Cardiac fibroblast (primary cell): ENCODE measurements at places on chromosomes 6 and 20.

- peak; percentile 82 for DNase-seq
Observed at GRCh38 chr6:56555438-56555872, 87.2 kb downstream of the DST start.

DNA sequence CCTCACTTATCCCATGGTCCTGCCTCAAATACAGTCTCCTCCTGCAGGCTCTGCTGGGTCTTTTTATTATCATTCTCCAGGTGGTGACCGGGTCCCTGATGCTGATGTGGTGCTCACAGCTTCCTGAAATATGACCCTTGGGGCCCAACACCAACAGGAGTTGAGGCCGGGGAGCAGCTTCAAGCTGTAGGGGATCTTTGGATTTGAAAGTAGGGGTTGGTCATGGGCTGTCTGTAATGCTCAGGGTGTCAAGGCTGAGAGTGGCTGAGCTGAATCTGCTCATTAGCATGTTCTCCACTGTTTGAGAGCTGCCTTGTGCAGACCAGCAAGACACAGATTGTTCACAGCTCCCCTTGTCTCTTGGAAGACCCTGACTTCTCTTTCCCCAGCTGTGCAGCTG lies 35.5 kb downstream of the HLA-F start:
- no peak for DNase-seq

DNA sequence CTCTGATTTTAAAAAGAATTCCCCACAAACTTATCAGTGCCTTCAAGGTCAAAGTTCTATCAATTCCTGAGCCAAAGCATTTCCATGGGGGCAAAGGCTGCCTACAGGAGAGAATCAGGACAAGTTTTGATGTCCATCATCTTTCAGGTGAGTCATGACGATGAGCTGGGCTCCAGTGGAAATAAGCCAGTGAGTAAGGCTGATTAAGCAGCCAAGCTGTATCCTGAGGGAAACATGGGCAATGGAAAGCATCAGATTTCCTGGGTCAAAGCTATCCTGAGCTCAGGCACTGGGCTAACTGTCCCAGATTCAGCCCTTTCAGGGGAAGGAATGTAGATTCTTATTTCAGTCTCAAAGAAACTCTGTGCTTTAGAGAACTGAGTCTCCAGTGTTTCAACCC lies 377.4 kb downstream of the CD109 start:
- peak; percentile 54 for DNase-seq

DNA sequence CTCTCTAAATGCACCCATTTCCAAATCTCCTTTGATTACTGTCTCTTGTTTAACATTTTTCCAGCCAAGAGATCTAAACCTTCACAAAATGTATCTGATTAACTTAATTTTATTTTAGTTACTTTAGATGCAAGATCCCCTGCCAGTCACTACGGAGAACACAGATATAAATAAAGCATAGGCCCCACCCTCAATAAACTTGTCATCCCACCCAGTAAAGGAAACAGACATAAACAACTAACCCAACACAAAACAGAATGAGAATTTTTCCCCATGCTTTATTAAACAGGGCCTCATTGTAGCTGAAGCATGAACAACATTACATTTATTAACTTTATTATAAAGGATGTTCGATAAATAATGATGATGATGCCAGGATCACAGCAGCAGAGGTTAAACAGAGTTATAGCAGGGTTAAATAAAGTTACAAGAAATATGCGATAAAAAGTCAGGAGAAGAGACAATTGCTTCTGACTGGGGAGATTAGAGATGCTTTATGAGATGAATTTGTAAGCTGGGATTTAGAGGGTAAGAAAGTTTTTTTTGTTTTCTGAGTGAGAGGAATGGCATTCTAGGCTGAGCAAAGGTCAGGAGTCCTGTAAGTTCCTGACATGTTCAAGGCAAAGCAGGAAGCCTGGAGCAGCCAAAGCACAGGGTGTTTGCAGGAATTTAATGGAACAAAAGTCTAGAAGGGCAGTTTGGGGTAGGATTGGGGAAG lies 41.1 kb downstream of the TFAP2A start:
- DNase-seq: peak; percentile 2

- no peak for DNase-seq
Observed at GRCh38 chr6:100160930-100161329, 166.9 kb upstream of the MCHR2 start.

- no peak for DNase-seq
Observed at GRCh38 chr20:62908971-62909791, 17.1 kb downstream of the DIDO1 start.

GRCh38 chr6:125529061-125529460 lies 220.4 kb upstream of the HEY2 start:
- DNase-seq: no peak

DNA sequence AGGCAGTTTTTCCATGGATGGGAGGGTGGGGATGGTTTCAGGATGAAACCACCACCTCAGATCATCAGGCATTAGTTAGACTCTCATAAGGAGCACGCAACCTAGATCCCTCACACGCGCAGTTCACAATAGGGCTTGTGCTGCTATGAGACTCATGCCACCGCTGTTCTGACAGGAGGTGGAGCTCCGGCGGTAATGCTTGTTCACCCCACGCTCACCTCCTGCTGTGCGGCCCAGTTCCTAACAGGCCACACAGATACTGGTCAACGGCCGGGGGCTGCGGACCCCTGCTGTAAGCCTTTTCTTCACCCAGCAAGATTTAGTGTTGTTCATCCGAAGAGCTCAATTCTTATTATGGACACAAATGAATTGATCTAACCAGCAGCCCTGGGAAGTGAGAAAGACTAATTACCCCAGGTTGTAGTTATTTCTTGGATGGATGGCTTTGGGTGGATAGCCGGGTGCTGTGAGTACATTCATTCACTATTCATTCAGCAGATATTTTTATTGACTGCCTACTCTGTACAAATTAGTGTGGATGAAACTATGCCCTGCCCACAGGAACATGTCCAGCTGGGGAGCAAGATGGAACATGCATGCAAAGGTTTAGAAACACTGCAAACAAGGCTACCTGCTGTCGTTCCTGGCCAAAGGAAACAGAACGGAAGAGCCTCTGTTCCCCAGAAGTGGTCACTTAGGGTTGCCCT lies 57.2 kb downstream of the RIOK1 start:
- no peak for DNase-seq

DNA sequence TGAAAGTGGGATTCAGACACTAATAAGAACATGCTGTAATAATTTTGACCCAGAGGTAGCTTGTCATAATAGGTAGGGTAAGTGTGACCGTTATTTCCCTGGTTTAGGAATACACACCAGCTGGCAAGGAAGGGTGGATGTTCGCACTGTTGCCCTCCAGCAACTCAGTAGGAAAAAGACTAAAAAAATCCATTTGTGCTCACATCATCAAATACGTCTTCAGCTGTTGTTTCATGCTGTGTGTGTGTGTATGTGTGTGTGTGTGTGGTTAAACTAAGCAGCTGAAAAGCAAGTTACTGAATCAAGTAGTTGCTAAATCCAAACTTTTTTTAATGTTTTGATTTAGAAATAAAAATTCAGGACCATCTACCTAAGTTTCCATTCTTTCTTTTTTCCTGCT lies 218.7 kb downstream of the TRDN start:
- no peak for DNase-seq

DNA sequence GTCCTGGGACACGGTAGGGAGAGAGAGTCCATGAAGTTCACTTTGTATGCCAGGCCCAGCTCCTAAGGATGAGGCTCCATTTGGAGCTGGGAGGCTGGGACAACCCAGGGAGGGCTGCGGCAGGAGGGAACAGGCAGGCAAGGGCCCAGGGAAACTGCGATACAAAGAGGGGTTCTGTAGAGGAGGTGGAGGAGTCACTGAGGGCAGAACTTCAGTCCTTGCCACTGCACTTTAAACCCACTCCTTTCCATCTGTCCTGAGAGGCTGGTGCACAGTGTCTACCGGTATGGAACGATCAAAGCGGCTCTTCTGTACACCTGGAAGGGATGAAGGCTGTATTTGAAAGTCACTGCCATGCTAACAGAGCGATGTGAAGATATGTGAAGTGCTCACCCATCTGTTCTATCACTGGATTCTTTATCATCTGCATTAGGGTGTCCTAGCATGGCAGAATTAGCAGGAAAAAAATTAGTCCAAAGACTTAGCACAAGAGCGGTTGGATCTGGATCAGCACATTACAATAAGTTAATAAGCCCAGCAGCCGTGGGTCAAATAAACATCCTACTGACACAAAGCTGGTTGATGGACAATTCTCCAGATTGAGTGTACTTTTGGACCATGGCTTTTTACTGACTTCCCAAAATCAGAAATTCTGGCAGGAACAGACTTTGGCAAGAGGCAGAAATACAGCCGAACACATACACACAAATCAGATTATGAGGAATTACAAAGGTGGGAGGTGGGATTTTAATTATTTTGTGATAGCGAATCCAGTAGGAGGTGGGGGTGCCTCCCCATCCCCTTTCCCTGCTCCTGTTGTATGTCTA lies 20.9 kb upstream of the ZFAND3 start:
- no peak for DNase-seq
